Calu3 (cell line): ENCODE measurements at places on chromosomes 1 and 21. TPM values are rescaled to one million over a fixed set of nuclear protein-coding genes. Genes with fewer than 3 reads are reported as not detected.

The FMOD gene
- not detected in 2 replicates for total RNA-seq

The SIM2 gene
- 15.1 and 15.4 TPM in 2 replicates for total RNA-seq

DNA sequence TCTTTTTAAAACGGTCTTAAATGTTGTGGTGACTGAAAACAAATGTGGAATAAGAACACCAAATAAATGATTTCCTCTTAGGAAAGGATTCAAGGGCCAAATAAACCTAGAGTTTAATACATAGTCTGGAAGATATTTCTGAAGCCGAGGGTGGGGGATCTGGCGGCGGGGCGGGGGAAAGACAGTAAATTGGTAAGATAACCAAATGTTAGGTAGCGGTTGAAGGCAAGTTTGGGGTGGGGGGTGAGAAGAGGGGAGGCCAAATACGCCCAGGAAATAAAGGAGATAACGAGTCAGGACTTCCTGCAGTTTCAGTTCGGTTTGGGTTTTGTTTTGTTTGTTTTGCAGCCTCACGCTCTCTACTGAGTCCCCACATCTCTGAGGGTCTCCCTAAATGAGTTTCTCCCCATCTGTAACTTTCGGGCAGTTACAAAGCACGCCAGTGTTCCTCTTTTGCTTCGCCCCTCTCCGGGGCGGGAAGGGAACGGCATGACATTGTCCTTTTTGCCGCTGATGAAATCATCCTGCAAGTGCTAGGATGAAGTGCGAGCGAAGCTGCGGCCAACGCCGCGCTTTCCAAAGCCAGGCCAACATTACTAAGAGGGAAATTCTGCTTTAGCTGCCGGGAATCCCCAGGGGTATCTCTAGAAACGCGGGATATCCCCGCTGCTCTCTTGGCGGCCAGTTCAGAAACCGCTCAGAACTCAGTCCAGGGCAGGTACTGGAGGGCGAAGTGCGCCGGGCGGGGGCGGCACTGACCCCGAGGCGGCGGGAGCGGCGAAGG, 844 bp downstream of the NIBAN1 start:
- peak; percentile 53 for DNase-seq

DNA sequence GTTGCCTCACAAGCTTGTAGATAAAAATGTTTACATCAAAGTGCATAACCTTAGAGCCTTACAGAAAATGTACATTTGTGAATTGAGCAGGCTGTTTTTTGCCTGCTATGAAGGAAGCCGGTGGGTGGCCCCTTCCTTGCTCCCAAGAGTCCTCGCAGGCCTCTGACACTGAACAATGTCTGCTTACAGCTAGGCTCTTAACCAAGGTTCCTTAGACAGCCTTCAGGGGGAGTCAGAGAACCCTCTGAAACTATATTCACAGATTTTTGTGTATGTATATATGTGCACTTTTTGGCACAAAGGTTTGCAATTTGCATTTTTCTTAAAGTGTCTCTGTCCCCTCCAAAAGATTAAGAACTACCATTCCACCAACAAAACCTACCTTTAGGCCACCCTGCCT, 282.6 kb downstream of the BARHL2 start:
- DNase-seq, result no peak

The CSMD2 gene
- not detected in 2 replicates for total RNA-seq

- DNase-seq, result no peak
Measured at GRCh38 chr1:66278260-66279021, 255.5 kb upstream of the SGIP1 start.

GRCh38 chr1:13538832-13539231, 25.0 kb upstream of the LRRC38 start:
- no peak for DNase-seq

The A3GALT2 gene
- 0.61 TPM in 1 of 2 replicates, not detected in the other for total RNA-seq

The OR10Z1 gene
- total RNA-seq, result not detected in 2 replicates

The MAN1A2 gene
- total RNA-seq, result 26.6 and 28.2 TPM in 2 replicates

- DNase-seq, result no peak
Measured at GRCh38 chr1:58288624-58289142, 257.8 kb downstream of the OMA1 start.

- no peak for DNase-seq
Measured at GRCh38 chr21:42734323-42734971, 81.0 kb downstream of the PDE9A start.

The PRAMEF25 gene
- total RNA-seq, result not detected in 2 replicates

- DNase-seq, result peak; percentile 95
Measured at GRCh38 chr1:155193275-155193990, 14.3 kb downstream of the THBS3 start.

The RNF186 gene
- not detected in 2 replicates for total RNA-seq

DNA sequence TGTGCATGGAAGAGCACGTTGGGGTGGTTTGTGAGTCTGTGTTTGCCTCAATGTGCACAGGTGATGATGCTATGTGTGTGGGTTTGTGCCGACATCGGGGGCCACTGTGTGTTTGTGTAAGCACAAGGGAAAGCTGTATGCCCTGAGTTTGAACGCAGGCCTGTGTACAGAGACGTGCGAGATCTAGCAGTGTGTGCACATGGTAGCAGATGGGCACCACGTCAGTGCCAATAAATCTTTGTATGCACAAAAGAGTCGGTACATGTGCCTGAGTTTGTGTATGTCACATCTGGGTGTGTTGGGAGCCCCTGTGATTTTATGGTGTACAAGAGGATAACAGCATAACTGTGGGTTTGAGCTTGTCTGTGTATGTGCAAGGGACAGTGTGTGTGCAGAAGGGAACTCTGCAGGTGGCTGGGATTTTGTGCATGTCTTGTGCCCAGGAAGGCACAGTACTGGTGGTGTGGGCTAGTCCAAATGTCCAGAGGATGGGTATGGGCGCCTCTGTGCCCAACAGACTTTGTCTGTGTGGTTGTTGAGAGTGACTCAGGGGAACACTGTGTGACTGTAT, 32.0 kb upstream of the WASF2 start:
- DNase-seq, result no peak

The OR2AK2 gene
- total RNA-seq, result not detected in 2 replicates

DNA sequence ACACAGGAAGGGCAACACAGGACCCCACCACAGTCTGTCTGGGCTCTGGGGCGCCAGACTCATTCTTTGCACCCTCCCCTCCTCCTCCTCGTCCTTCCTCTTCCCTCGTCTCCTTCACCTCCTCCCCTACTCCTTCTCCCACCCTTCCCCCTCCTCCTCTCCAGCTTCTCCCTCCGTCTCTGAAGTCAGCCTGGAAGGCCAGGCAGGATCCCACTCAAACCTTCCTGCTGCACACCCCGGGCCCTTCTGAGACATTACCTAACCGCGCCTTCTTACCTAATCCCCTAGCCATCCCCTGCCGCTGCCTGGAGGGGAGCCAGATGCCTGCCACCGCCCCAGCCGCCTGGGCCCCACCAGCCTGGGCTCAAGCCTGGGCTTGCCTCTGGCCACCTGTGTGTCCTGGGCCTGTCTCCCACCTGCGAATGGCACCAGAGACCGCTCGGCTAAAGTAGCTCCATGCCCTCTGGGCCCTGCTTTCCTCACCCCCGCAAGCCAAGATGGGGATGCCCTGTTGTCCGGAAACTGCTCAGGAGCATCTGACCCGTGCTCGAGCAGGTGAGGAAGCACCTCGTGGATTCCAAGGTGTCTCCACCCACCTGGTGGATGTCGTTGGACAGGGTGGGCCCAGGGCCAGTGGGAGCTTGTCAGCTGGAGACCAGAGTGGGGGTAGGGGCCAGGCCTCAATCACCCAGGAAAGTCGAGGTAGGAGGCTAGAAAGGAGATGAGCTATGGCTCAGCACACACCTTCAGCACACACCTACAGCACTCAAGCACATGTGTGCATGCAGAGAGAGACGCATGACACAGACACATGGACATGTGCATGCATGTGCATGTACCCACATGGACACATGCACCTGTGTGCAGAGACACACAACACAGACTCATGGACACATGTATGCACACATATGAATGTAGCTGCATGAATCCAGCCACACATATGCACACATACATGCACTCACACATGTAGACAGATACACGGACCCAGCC, 31.9 kb downstream of the WNT9A start:
- no peak for DNase-seq

DNA sequence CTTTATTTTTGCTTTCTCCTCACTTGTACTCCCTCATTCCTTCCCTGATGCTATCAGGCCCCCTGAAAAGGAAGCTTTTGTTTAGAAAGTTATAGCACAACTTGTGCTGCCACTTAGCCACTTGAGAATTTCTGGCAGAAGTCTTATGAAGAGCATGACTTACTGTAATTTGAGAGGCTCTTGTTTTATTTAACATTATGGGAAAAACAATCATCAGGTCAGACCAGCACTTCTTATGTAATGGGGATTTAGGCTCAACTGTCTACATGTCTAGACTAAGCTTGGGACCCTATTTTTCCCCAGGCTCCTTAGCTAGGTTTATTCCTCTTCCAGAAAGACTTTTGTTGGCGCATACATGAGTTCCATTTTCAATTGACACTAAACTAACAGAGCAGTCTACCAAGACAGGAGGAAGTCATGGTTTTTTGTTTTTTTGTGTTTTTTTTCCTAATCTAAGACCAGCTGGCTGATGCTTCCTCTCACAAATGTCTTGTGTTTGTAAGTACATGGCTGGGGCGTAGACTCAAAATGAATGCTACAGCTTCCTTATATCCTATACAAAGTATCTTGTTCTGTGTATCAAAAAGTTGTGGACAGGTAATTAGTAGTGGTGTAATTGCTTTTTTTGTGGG, 31.5 kb downstream of the TNFSF4 start:
- DNase-seq, result no peak

DNA sequence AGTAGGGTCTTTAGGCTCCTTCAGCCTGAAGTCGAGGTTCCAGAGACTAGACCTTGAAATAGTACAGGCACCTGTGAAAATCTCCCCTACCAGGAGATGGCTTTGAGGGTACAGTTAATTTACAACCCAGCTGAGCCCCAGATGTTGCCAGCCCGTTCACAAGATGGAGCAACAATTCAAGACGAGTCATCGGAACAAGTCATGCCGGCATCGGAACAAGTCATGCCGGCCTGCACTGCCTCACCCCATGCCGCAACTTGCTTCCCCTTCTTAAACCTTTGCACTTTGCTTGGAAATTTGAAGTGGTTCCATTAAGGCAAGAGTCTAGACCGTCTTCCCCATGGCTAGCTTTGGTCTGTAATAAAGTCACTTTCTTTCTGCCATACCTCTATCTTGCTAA, 16.0 kb downstream of the HHAT start:
- no peak for DNase-seq

The CR1L gene
- total RNA-seq, result not detected in 2 replicates

GRCh38 chr1:61426885-61427284, 298.1 kb downstream of the TM2D1 start:
- no peak for DNase-seq

The MANEAL gene
- total RNA-seq, result 28.1 and 28.6 TPM in 2 replicates

DNA sequence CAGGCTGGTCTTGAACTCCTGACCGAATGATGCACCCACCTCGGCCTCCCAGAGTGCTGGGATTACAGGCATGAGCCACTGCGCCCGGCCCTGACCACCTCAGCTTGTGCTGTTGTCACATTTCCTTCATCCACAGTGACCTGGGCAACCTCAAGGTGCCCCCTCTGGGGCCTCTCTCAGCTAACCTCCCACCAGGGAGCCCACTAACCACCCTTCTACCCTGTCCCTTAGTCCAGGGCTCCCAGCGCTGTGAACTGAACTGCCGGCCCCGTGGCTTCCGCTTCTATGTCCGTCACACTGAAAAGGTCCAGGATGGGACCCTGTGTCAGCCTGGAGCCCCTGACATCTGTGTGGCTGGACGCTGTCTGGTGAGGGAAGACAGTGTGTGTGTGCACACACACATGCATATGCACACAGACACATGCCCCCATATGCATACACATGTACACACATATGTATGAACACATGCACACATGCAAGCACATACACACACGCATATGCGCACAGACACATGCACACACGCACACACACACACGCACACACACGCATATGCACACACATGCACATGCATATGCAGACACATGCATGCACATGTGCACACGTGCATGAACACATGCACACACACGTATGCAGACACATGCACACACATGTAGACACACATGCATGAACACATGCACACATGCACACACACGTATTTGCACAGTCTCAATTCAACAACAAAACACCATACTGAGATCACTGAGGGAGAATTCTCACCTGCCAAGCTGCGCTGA, 6.2 kb downstream of the ADAMTSL4 start:
- DNase-seq, result no peak

The GART gene
- total RNA-seq, result 102 TPM in 2 replicates

DNA sequence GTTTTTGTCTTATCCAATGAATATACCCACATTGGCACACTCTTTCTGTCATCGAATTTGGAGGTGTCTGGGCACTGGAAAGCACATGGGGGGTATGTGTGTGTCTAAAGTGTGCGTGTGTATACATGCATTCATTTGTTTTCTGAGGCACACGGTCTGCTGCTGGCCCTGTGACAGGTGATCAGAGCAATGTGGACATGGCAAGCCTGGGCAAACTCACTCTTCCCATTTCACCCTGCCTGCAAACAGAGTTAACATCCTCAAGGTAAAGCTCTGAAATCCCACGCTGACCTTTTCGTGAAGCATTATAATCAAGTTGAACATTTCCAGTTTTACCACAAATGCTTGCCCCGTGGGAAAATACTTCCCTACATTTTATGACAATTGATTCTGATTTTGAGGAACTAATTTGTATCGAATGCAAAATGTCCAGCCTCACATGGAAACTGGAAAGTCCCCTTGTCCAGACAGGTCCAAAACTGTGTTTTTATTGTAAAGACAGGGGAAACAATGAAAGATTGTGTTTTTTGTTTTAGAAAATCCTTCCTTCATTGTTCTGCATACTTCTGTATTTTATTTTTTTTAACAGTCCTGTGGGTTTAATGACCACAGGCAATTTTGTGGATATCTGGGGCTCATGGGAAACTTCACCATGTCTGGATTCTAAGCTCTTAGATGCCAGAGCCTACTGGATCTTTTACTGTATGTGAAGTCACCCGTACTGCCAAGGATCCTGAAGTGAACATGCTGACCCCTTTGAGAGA, 160.9 kb downstream of the PBX1 start:
- DNase-seq, result no peak
